Esophagus (tissue), 2 donors: ENCODE measurements at places on chromosomes 2 and 18. TPM values are rescaled to one million over a fixed set of nuclear protein-coding genes. Genes with fewer than 3 reads are reported as not detected.

MAP3K19 gene
- polyA plus RNA-seq = not detected

MAT2A gene
- 53.9 TPM for polyA plus RNA-seq

NAB1 gene
- polyA plus RNA-seq = 25.4 TPM

CHRNG gene
- polyA plus RNA-seq = not detected

ACAA2 gene
- 19.0 TPM for polyA plus RNA-seq

TOGARAM2 gene
- polyA plus RNA-seq = 0.42 TPM

ABCB11 gene
- 0.01 TPM for polyA plus RNA-seq

KCNG3 gene
- polyA plus RNA-seq = 0.02 TPM
